Dermis microvascular lymphatic vessel endothelial cell (primary cell): ENCODE measurements at places on chromosomes 6 and 20. TPM values are rescaled to one million over a fixed set of nuclear protein-coding genes. Genes with fewer than 3 reads are reported as not detected.

The PCK1 gene
- not detected in 2 replicates for total RNA-seq

GRCh38 chr6:82374516-82374915 is 10.9 kb downstream of the TPBG start:
- no peak for DNase-seq

DNA sequence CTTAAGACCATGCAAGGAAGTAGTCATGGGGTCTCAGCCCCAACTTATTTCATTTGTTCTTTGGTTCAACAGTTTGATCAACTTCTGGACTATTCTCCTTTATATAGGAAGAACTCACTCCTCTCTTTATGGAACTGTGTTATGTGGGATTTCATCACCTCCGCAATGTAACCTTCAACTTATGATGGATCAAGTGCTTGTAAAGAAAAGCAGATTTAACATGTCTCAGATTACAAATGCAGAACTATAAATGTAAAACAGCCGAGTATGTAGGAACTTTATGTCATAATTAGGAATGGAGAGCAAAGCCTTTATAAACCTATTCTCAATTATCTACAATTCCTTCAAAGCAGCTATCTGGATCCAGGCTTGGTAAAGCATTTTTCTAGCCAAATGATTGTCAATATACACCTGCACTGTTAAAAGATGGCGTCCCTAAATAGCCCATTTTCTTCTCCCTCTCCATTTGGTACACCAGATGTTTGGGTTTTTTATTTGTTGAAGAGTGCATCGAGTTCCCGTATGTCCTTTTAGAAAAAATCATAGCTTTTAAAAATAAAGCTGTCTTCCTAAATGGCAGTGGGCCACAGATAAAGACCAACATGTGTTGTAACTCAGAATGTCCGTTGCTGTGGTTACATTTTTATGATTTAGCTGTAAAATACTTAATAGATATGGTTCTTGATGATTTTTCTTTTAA is 985.1 kb upstream of the SLC35B3 start:
- no peak for DNase-seq

The BPIFA1 gene
- total RNA-seq: not detected in 2 replicates

- DNase-seq: no peak
Measured at GRCh38 chr6:23390221-23390620, 735.8 kb upstream of the NRSN1 start.

The LY6G6F gene
- total RNA-seq: not detected in 2 replicates

- no peak for DNase-seq
Measured at GRCh38 chr20:52880997-52881396, 91.2 kb upstream of the TSHZ2 start.

DNA sequence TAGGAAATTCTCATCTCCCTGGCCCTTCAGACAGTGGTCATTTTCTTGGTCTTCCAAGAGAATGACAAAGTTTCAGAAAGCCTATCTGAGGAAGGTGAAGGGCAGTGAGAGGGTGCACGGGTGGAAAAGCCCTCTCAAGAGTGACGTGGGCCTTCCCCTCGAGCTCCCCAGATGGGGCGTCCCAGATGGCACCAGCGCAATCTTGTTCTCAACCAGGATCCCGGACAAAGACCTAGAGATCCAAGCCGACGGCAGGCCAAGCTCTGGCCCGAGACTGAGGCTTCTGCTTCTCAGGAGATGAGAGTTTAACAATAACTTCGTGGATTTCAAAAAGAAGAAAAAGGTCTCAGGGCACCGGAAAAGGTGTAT is 797 bp upstream of the ZNF133 start:
- no peak for DNase-seq

DNA sequence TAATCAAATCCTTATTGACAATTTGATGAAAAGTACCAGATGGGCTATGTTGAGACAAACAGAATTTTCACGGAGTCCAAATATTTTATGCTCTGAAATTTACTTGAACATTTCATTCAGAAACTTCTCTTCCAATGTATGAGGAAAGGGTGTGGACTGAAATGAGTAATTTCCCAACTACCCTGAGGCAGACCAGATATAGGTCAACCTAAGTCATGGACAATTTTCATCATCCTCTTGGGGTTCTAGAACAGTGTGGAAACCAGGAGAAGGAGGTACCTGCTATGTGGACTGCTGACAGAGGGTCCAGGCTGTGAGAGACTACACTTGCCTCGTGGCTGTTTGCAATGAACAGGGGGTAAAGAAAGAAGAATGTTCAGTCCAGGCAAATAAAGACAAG is 323.0 kb downstream of the ESR1 start:
- no peak for DNase-seq

- no peak for DNase-seq
Measured at GRCh38 chr6:101290346-101290745, 103.2 kb upstream of the GRIK2 start.

- DNase-seq: no peak
Measured at GRCh38 chr20:44274303-44275017, 27.4 kb downstream of the GDAP1L1 start.
